ENCODE measurements at places on chromosomes 16 and 17.
A peak's percentile ranks its signal among the peaks of the same experiment; 100 is the strongest.

GRCh38 chr17:82236142-82236971, 7.5 kb downstream of the SLC16A3 start:
- no peak for DNase-seq

- DNase-seq: no peak
Observed at GRCh38 chr17:77394540-77395295, 253.9 kb downstream of the SEC14L1 start.

GRCh38 chr16:19854543-19854876, 30.1 kb downstream of the GPRC5B start:
- no peak for DNase-seq

DNA sequence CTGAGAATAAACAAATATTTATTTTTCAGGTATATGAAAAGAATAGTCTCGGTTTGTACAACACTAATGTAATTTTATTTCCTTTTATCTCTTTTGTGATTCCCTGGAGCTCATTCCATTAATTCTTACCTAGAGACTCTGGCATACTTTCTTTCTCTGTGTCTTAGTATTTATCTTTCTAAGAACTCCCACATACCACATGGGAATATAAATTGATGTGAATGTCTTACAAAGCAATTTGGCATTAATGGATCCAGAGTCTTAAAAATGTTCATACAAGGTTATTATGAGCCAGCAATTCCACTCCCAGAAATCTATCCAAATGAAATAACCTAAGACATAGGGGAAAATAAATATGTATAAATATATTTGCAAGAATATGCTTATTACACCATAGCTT, 202.7 kb downstream of the CDH11 start:
- no peak for DNase-seq

DNA sequence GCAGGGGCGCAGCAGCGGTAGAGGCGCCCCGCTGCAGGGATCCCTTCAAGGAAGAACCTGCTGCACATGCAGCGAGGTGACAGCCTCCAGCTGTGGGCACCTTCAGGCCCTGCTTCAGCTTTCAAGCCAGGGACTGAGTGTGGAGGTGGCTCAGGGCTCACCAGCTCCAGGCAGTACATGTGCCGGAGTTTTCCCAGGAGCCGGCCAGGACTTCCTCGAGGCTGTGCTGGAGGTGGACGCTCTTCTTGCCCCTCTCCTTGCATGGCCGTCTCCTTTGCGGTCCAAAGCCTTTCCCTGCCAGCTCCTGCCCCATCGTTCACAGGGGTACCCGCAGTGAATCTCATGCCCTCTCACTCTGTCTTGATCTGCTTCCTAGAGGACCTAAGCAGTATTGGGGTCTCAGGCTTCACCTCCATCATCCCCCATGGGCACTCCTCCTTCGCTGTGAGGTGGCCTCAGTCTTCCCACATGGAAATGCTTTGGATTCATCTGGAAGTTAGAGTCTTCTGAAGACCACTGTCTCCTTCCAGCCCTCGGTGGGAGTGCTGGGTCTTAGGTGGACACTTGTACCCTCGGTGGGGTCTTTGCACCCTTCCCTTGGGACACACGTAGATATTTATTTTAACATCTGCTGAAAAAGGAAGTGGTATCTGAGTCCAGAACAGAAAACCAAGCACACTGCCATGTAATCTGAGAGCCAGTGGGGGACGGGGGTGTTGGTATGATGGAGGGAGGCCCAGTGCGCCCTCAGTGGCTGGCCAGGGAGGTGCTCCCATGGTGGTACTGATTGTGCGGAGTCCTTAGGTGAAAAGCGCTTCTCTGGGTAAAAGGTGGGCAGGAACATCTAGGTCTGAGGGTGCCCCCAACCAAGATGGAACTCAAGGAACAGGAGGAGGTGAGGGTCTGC, 7.0 kb downstream of the XYLT2 start:
- DNase-seq: no peak

- DNase-seq: no peak
Observed at GRCh38 chr16:57882792-57883191, 80.5 kb upstream of the KIFC3 start.

DNA sequence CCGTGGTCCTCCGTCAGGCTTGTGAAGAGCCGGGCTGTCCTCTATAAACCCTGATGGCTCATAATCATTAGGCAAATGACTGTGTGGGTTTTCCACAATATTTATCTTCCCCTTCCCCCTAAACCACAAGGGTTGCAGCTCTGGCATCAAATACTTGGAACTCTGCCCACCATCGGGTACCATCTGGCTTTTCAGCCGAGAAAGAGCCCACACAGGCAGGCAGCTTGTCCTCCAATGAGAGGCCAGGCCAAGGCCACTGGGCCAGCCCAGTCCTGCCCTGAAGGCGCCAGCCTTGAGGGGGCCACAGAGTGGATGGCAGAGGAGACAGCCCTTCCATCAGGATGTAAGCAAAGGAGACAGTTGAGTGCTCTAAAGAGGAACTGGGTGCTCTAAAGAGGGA, 31.8 kb upstream of the NAT9 start:
- no peak for DNase-seq

- no peak for DNase-seq
Observed at GRCh38 chr17:50322271-50322670, 23.7 kb upstream of the XYLT2 start.

DNA sequence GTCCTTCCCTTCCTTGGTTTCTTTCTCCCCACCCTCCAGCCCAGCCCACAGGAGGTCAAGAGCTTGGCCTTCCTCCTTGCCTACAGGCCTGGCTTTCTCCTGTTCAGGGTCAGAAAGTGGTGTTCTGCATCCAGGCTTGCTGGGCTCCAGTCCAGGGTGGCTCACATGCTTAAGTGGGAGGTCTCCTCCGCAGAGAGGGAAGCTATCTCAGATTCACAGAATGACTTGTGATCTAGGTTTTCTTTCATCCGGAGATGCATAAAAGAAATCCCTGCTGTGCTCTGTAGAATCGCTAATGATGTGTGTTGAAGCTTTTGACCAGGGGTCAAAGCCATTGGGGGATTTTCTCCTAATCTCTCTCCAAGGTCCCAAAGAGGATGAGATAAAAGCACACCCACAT, 382.3 kb upstream of the EEF2KMT start:
- no peak for DNase-seq

DNA sequence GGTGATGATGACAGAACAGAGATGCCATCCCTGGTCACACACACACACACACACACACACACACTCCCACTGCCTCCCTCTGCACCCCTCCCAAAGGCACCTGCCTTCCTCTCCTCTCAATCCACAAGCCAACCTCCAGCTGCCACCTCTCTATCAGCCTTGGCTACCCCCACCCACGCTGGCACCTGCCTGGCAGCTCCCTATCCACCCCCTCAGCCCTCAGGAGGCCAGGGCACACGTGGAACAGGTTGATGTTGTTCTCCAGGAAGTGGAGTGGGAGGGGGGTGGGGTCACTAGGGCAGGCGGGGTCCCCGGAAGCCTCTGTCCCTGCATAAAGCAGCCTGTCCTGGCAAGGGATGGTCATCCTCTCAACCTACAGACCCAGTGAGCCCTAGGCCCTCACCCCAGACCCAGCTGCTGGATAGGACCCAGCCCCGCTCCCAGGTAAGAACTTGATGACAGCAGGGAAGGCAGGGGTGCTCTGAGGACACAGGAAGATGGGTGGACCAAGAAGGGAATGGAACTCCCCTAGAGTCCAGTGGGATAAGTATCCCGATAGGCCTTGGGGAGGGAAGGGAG, at the start of gene GSDMA:
TSS of gene GSDMA (plus strand) at position 363 of the 579 bp plus-strand sequence. CDS start 2,684 bp downstream, outside the sequence.
- DNase-seq: no peak

DNA sequence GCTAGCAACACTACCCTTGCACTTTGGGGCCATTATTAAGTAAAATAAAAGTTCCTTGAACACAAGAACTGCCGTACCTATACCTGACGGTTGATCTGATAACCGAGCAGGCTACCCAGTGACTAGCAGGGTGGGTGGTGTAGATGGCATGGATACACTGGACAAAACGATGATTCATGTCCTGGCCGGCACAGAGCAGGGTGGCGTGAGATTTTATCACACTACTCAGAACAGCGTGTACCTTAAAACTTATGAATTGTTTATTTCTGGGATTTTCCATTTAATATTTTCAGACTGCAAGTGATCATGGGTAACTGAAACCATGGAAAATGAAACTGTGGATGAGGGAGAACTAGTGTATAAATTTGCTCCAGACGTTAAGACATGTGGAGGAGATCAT, 41.0 kb upstream of the MSI2 start:
- DNase-seq: no peak

GRCh38 chr17:43713494-43714162, 45.0 kb downstream of the SOST start:
- DNase-seq: no peak

DNA sequence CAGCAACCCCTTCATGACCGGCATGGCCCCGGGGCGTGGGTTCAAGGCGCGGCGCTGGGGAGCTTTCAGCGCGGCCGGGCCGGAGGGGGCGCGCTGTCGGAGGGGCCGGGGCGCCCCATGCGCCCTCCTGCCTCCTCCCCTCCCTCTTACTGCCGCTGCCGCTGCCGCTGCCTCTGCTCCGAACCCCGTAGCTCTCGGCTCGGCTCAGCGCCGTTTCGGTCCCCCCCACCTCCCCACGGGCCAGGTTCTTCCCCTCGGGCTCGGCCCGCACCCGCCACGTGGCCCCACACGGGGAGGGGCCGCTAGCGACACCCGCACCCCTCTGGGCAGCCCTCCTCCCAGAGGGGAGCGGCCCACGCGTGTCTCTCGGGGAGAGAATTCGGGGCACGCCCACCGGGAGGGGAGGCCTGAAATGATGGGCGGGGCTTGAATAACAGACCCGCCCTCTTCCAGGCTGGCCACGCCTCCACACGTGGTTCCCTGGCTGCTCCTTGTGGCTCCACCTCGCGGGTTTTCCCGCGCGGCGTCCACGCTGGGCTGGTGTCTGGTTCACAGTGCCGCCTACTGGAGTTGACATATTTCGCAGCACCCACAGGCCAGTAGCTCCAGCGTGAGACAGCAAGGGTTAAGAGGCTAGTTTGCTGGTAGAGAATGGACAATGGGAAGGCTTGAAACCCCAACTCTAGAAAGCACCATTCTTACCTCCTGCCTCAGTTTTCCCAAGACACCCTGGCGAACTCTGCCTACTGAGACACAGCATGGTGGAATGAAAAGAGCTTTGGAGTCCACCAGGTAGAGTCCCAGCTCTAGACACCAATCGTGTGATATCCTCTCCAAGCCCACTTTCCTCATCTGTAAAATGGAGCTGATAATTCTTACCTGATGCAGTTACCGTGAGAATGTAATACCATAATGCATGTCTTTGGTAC, at the start of gene KCNH4:
TSS of gene KCNH4 (minus strand) at position 221 of the 929 bp plus-strand sequence. CDS start at position 24, 197 bp downstream.
- DNase-seq: peak; percentile 75

DNA sequence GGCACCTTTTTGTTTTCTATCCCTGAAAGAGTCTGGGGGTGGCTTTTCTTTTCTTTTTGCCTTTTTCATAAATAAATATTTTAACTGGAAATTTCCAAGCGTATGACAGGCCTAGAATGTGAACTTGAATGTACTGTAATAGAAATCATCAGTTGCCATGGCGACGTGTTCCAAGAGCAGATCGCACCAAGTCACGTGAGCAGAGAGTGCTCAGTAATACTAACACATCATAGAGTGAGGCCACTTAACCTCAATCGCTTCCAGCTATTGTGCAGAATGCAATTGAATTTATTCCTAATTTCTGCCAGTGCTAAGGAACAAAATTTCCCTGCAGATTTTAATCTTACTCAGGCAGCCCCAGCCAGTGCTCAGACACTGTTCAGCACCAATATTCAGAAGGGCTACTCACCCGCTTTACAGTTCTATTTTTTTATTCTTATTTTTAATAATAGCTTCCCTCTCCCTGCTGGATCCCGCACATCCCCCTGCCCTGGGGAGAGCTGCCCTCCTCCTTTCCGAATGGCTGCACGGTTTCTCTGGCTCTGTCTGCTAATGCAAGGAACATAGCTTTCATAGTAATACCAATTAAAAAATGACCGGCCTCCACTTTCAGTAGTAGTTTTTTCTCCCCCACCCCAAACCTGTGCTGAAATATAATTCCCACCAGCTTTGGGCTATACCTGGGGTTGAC, 26.2 kb upstream of the PMFBP1 start:
- no peak for DNase-seq

All from GM12864 (cell line).